CD4-positive, alpha-beta T cell treated with Interleukin-12 subunit alpha and Interleukin-12 subunit beta, for 1 hour (primary cell): ENCODE measurements at places on chromosomes 2 and 18.

DNA sequence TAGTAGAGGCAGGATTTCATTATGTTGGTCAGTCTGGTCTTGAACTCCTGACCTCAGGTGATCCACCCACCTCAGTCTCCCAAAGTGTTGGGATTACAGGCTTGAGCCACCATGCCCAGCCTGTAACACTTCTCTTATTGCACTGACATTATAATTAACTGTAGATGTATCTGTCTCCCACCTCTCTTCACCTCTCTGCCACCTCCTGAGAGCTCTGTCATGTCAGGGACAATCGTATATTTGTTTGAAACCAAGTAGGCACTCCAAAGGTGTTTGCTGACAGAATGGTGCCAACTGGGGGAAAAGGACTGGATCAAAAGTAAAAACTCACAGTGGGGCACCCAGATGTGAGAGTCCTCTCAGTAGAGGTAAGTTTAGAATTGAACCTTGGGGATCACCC, 17.3 kb upstream of the ME2 start:
- no peak for DNase-seq

DNA sequence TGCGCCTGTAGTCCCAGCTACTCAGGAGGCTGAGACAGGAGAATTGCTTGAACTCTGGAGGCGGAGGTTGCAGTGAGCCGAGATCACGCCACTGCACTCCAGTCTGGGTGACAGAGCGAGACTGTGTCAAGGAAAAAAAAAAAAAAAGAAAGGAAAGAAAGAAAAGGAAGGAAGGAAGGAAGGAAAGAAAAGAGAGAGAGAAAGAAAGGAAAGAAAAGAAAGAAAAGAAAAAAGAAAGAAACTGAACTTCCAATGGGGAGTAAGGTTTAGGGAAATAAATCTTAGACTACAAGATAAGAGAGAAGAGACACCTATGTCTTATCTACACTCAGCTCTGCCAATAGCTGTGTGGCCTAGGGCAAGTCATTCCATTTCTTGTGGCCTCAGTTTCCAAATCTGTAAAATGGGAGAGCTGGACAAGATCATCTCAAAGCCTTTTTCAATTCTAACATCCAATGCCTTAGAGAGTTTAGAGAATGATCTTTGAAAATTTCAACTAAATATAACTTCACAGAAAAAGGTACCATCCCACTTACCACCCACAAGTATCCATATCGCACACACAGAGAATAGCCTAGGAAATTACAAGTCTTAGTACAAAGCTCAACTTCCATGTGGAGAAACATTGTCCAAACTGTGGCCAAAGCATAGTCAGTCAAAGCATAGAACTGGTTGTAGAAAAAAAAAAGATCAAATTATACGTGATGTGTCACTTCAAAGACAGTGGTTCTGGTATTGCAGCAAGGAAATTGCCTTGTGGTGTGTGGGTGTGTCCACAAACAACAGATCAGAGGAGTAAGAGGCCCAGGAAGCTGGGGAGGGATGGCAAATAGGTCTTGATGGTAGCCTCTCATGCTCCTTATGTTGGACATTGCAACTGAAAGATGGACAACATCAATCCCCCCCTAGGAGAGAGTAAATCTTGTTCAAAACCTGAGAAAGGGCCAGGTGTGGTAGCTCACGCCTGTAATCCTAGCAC, 42.4 kb downstream of the SLC14A2 start:
- DNase-seq: peak; percentile 42

- DNase-seq: no peak
Measured at GRCh38 chr2:31269087-31269486, 35.1 kb downstream of the EHD3 start.

GRCh38 chr18:3455907-3456685, 6.1 kb downstream of the TGIF1 start:
- DNase-seq: no peak

DNA sequence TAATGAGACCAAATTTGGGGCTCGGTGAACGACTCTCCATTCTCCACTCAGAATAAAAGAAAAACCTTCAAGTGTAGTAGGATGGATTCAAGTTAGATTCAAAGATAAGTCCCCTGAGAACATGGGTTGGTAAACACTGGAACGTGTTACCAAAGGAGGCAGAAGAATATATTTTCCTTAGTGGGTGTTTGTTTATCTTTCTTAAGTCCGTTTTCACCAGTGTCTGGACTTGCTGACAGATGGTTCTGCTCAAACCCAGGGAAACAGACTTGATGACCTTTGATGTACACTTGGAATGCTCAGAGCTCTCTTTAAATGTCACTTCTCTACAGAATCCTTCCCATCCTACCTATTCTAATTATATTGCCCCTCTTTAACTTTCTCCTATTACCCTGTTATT, 310.3 kb upstream of the ZNF521 start:
- no peak for DNase-seq
